ENCODE measurements at places on chromosomes 7 and 10.
A peak's percentile ranks its signal among the peaks of the same experiment; 100 is the strongest.

DNA sequence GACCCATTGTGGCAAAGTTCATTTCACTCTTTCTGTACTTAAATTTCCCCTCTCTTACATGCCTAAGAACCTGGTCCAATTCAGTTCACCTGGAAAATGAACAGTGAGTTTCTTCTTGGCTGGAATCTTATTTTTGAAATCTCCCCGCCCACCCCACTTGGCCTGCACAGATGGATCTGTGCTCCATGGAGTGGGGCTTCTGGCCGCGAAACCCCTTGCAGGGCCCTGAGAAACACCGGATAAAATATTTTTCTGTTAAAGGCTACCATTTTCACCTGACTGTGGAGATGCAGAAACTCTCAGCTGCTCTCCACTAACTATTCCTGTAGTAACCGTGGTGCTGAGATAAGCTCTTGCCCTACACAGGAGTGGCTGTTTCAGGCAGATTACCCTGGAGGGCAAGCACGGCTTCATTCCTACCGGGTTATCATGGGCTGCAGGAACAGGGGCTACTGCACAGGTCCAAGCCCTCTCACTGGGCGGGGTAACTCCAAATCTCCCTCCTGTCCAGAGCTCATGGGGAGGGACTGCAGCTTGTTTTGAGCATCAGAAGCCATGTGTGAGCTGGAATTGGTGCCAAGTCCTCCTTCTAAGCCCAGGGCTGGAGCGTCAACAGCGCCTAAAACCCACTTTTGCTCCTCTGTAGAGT lies 118.9 kb downstream of the PRPF18 start:
- no peak for DNase-seq

- DNase-seq = no peak
Measured at GRCh38 chr10:118832241-118832651, 77.5 kb upstream of the CACUL1 start.

DNA sequence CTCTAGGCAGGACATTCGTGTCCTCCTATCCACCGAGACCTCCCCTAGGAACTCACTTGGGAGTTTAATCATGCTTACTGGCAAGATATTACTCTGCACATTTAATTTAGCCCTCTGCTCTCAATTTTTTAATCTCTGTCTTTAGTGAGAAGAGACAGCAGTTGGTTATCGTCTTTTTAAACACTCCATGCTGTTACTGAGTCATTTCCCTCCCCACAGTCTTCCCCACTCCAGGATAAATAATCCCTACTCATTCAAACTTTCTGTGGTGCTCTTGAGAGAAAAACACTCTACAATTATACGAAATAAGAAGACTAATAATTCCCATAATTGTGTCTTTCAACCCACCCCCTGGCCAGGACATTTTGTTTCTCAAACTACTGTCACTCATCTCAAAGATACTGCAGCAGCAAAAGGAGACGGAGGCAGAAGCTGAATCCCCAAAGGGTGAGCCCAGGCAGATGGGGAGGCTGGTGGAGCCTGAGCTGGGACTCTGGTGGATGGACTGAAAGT lies 84.2 kb downstream of the ANK3 start:
- no peak for DNase-seq

DNA sequence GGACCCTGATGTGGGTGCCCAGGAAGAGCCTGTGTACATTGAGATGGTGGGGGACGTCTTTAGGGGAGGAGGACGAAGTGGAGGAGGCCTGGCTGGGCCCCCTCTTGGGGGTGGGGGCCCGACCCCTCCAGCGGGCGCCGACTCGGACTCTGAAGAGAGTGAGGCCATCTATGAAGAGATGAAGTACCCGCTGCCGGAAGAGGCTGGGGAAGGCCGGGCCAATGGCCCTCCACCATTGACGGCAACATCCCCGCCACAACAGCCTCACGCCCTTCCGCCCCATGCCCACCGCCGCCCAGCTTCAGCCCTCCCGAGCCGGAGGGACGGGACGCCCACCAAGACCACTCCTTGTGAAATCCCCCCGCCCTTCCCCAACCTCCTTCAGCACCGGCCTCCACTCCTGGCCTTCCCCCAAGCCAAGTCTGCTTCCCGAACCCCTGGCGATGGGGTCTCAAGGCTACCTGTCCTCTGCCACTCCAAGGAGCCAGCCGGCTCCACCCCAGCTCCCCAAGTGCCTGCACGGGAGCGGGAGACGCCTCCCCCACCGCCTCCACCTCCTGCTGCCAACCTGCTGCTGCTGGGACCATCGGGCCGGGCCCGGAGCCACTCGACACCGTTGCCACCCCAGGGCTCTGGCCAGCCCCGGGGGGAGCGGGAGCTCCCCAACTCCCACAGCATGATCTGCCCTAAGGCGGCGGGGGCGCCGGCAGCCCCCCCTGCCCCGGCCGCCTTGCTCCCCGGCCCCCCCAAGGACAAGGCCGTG lies 4.8 kb downstream of the NYAP1 start:
- DNase-seq = no peak

GRCh38 chr7:41771717-41772116 lies 68.8 kb upstream of the INHBA start:
- no peak for DNase-seq

GRCh38 chr7:105298439-105298894 lies 90.3 kb downstream of the SRPK2 start:
- DNase-seq = no peak

GRCh38 chr10:119502209-119502608 lies 40.3 kb downstream of the RGS10 start:
- DNase-seq = peak; percentile 52

- no peak for DNase-seq
Measured at GRCh38 chr7:137475966-137476365, 132.4 kb upstream of the PTN start.

DNA sequence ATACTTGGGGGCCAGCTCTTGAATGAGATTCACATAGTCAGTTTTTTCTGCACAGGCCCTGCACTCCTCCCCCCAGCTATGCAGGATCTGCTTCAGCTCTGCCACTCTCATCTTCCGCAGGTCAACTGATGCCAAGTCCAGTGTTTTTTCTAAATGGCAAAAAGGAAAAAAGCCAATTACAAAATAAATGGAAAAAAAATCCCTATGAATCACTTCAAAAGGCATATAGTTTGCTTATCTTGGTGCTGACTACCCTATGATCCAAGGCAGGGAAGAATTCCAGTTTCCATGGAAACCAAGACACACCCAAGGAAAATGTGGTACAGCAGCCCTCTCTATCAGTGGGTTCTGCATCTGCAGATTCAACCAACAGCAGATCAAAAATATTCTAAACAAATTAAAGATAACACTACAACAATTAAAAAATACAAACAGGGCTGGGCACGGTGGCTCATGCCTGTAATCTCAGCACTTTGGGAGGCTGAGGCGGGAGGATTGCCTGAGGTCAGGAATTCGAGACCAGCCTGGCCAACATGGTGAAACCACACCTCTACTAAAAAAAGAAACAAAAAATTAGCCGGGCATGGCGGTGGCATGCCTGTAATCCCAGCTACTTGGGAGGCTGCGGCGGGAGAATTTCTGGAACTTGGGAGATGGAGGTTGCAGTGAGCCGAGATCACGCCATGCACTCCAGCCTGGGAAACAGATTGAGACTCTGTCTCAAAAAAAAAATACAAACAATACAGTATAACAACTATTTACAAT lies 17.6 kb downstream of the CDNF start:
- no peak for DNase-seq

- no peak for DNase-seq
Measured at GRCh38 chr7:108094933-108095710, 35.0 kb downstream of the LAMB4 start.

- no peak for DNase-seq
Measured at GRCh38 chr10:70403483-70404035, 386 bp upstream of the EIF4EBP2 start.

GRCh38 chr7:4156190-4156589 lies 525.9 kb upstream of the FOXK1 start:
- DNase-seq = no peak

GRCh38 chr10:102596506-102596971 lies 47.7 kb upstream of the TRIM8 start:
- no peak for DNase-seq

- DNase-seq = no peak
Measured at GRCh38 chr7:113158756-113159155, 40.4 kb upstream of the SMIM30 start.

GRCh38 chr10:112389271-112389822 lies 15.4 kb downstream of the ACSL5 start:
- peak; percentile 23 for DNase-seq

GRCh38 chr7:27191833-27192545 lies 7.0 kb upstream of the HOXA11 start:
- no peak for DNase-seq

DNA sequence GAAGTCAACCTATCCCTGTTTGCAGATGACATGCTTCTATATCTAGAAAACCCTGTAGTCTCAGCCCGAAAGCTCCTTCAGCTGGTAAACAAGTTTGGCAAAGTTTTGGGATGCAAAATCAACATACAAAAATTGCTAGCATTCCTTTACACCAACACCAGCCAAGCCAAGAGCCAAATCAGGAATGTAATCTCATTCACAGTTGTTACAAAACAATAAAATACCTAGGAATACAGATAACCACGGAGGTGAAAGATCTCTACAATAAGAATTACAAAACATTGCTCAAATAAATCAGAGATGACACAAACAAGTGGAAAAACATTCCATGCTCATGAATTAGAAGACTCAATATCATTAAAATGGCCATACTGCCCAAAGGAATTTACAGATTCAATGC lies 50.4 kb upstream of the ZNF365 start:
- no peak for DNase-seq

DNA sequence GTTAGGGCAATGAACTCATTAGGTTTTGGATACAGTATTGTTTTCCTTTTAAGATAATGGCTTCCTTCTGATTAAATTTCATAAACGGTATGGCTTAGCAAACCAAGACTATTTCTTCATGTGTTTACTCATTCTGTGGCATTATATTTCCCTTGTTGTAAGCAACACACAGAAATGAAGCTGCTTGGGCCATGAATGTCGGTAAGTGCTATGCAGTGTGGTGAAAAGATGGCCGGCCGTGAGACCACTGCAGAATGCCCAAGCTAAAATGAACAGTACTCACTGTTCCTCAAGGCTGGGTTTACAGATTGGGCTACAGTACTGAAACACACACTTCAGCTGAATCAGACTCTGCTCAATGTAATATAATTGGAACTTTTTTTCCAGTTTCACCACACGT lies 8.1 kb downstream of the APBB1IP start:
- DNase-seq = no peak

DNA sequence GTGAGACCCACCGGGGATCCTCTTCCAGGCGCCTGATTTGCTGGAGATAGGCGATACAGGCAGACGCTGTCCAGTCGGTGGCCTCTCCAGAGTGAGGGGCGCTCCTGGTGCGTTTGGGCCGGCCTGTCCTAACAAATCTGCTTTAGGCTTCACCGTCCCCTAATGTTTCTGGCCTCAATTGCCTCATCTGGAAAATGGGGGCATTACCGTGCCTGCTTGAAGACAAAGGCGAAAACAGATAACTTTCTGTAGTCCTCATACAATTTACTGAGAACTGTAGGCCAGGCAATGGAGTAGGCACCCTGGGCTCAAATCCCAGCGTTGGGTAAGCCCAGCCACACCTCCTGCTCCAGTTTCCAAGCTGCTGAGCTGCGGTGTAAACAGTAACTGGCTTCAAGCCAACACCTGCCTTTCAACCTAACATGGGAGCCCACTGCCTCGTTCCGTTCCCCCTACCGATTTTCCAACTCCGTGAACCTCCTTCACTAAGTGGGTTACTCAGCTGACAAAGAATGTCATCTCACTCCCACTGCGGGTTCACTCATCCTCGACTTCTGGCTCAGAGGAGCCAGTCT lies 589 bp upstream of the ZFAND4 start:
- DNase-seq = no peak

- no peak for DNase-seq
Measured at GRCh38 chr10:88174391-88174790, 311.0 kb downstream of the PTEN start.

DNA sequence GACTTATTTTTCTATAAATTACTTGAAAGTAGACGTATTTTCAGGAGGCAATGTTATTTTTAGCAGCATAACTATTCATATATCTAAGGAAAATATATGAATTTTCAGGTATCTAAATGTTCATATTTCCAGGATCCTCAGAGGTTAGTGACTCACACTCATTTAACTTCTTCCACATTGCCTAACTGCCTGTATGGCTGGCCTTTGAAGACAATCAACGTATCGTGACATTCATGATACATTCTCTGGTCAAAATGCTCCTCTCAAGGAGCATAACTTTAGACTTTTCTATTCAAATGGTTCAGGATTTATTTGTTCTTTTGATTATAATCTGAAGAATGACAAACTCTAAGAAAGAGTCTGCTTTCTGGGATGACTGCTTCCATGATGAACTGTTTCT lies 89.3 kb downstream of the SEMA3C start:
- DNase-seq = no peak

- DNase-seq = no peak
Measured at GRCh38 chr10:110503528-110504110, 5.9 kb downstream of the DUSP5 start.

DNA sequence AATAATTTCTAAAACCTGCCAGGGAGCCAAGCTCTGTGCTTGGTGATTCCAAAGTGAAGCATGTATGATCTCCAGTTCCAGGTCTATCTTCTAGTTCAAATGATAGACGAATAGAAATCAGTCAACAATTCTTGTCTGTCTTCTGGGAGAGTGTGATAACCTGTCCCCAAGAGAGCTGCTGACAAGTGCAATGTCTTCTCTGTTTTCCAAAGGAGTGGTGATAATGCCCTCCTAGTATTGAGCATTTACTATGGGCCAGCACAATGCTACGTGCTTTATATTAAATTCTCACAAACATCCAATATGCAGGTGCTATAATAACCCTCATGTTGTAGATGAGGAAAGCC lies 10.2 kb downstream of the MXI1 start:
- DNase-seq = no peak

GRCh38 chr7:5514440-5515035 lies 90.9 kb upstream of the TNRC18 start:
- DNase-seq = no peak

DNA sequence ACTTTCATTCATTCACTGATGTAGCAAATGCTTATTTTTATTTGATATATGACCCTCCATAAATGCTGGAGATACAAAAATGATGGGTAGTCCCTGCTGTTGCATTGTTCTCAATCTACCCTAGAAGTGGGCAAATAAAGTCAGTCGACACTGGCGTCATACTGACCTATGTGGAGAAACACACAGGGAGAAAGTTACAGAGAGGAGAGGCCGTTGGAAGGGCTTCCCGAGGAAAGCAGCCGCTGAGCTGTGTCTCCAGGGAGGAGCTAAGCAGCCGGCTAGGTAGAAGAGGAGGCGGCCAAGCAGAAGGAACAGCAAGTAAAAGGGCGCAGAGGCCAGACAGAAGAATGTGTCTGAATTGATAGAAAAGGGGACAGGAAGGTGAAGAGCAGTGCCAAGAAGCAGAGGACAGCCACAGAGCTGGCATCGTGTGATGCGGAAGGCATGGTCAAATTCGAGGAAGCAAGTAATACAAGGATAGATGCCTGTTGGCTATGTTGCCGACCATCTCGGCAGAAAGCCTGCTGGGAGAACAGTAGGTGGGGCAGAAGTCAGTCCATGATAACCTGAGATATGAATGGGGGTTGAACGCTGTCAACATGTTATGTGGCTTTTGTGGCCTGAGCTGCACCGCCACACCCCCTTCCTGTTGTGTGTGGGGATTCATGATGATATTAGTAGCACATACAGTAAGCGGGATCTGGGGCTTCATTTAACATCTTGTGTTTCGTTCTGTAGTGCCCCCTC lies 25.9 kb downstream of the ST8SIA6 start:
- DNase-seq = peak; percentile 38
